ENCODE measurements at places on chromosomes 7 and 10. TPM values are rescaled to one million over a fixed set of nuclear protein-coding genes. Genes with fewer than 3 reads are reported as not detected.

GRCh38 chr10:126135177-126135576 lies 238.8 kb downstream of the FANK1 start:
- no peak for DNase-seq

DNA sequence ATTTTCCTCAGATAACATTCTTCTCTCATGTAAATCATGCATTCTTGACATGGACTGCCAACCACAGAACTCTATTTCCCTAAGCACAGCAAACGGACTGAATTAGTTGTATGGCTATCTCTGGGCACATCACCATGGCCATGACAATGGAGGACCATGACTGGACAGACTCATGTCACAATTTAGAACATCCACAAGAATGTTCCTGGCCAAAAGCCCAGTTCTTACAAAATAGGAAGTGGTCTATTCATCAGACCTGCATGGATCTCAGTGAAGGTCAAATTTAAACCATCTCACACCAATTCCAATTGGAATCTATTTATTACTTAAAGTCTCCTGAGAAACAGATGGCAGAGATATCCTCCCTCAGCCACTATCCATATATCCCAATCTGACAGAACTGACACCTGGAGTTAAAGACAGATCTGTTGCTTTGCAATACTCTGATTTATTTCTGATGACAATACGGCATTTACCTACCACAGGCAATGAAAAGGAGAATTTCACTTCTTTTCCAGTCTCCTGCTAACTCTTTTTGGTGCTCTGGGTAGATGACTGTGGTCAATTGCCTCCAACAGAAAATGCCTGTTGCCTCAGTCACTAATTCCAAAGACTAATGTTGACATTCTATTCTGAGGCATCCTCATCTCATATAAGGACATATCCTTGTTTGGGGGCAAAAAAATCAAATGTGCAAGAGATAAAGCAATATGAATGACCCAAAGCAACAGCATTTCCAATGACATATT lies 254.8 kb downstream of the HTR7 start:
- DNase-seq, result no peak

- DNase-seq, result no peak
Measured at GRCh38 chr7:80732630-80733029, 94.2 kb downstream of the CD36 start.

DNA sequence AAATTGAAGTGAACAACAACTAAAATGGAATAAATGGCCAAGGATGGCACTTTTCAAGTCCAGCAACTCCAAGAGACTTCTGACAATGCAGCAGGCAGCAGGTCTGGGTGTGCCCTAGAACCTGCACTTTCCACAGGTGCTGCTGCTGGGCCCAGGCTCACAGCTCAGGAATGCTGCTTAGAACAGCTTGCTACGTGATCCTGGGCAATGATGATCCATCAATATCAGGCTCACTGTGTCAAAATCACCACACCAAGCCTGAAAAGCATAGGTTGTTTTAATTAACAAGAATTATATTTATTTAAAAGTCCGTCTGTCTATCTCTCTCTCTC lies 148.4 kb downstream of the TNS3 start:
- DNase-seq, result no peak

DNA sequence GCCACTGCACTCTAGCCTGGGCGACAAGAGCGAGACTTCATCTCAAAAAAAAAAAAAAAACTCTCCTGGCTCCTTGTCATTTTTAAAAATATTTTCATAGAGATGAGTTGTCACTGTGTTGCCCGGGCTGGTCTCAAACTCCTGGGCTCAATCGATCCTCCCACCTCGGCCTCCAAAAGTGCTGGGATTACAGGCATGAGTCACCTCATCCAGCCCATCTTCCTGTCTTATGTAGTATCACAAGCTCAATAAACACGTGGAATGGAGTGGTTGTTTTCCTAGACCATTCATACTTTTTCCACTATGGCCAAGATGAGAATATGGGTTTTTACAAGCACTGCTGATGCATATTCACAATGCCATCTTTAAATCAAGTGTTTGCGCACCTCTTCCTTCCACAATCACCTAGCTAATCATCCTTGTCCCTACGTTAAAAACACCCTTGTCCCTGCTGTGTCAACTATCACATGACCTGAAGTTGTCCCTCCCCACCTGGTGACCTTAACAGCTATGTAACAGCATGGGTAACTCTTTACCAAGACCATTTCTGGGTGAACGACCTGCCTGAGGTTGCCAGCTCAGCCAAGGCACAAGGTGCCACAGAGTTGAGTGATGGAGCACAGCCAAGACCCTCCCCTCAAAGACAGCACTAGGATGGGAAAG lies 21.3 kb downstream of the DLG5 start:
- no peak for DNase-seq

GRCh38 chr10:75922435-75922834 lies 491.0 kb downstream of the LRMDA start:
- no peak for DNase-seq

DNA sequence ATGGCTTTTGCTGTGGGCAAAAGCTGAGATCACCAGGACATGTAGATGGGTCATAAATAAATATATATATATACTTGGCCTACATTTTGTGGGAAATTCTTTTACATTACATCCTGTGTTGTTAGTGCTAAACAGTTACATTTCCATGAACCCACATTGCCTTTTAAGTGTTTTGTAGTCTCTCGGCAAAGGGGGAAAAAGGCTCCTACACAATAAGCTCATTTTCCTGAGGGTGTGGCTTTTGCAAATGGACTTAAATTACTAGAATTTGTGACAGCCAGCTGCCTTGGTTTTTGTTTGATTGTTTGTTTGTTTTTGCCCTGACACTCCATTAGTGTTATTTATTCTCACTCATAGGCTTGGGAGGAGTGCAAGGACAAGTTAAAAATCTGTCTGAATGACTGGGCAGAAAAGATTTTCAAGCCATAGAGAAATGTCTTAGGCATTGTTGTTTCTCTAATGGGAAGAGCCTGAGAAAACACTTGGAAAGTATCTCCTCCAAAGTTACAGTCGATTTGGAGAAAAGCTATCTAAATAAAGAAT lies 128.8 kb downstream of the DGKB start:
- DNase-seq, result no peak

DNA sequence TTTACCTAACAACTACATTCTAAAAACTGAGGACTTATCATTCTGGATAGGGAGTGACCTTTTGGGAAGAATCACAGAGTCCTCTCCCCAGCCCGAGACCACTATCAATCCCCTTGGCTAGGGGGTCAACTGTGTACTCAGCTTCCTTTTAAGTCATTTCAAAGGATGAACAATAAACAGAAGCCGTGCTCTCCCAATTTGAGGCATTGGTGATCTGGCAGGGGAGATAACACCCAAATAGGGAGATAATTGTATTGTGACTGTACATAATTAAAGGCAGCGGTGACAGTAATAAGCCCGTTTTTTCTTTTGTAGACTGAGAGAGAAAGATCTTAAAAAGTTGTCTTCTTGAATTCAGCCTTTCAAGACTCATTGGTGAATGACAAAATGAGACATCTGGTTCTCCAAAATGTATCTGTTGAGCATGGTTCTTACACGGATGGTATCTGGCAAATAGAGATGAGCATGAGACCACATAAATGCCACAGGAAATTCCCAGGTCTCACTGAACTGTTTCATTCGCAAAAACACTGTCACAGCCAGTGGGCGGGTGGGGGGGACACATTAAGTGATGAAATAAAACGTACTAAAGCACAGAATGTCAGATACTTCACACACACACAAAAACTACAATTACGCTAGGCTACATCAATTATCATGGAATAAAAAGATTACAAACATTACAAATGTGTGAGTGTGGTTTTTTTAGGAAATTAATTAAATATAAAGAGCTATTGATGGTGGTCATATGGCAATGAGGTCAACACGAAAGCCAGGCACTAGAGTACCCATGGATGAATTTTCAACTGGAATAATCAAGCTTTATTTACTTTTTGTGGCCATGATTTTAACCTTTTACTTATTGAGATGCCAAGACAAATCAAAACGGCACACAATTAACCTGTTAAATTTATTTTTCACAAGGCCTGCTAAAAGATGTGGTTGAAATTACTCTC lies 108.4 kb downstream of the HIPK2 start:
- no peak for DNase-seq

KLF14 gene
- 0.57 TPM for total RNA-seq

GOT1 gene
- 20.3 TPM for total RNA-seq

OR6B1 gene
- total RNA-seq, result not detected

ITPRID1 gene
- total RNA-seq, result 0.17 TPM

CYP2E1 gene
- 3.7 TPM for total RNA-seq

Data from prostate gland (tissue), 2 donors.